SW 1271 (cell line): ENCODE measurements at places on chromosomes 2 and 18.

DNA sequence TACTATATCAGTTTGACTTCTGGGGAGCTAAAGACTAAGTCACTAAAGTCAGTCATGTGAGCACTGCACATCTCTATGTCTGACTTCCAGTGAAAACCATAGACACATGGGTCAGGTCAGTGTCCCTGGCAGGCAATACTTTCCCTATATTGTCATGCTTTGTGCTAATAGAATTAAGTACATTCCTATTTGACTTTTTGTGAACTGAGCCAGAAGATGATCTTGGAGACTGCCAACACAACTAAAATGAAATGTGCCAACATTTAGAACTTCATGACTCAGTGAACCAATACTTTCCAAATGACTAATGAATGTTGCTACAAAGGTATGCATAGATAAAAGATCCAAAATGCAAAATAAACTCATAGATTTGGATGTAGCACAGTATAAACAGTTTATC is 820.8 kb upstream of the FAM98A start:
- DNase-seq: no peak

GRCh38 chr2:199419428-199419827 is 38.3 kb downstream of the SATB2 start:
- DNase-seq: no peak

- DNase-seq: no peak
These were observed 55.3 kb upstream of the SETBP1 start for GRCh38 chr18:44625386-44625785.

DNA sequence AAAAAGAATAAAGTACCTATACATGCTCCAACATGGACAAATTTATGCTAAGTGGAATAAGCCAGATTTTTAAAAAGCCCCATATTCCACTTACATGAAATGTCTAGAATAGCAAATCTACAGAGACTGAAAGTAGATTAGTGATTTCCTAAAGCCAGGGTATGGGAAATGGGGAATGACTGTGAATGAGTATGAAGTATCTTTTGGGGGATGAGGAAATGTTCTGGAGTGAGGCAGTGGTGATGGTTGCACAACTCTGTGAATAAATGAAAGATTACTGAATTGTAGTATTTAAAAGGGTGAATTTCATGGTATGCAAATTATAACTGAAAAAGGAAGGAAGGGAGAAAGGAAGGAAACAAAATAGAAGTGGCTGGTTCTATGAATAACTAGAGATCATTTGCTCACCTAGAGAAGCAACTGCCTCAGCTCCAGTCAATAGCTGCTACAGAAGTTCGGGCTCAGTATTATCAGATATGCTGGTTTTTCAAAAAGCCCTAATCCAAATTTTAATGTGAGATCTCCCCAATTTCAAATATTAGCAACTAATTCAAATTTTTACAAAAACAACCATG is 39.3 kb downstream of the MAP3K2 start:
- DNase-seq: no peak

GRCh38 chr2:103268841-103269498 is 507.1 kb downstream of the TMEM182 start:
- DNase-seq: no peak

DNA sequence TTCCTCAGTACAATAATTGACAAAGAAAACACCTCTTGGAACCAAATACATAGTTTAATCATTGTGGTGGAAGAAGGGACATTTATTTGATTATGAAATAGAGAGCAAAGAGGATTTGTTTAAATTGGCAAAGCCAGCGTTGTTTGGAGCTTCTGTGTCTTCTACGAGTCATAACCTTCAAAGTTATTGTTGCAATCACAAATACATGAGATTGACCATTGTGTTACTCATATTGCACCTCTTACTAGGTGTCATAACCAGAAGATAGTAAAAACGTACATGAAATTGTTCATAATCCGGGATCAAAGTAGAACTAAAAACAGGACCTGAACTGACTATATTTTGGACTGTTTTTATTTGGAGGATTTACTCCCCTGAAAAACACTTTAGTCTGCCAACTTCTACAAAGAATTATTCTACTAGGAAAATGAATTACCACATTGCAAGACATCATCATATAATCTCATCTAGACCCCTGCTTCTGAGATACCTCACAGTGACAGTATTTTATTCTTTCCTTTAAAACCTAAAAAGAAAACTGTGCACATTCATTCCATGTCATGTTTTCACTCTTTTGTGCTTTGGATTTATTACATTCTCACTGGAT is 151.7 kb upstream of the KLF7 start:
- DNase-seq: no peak

DNA sequence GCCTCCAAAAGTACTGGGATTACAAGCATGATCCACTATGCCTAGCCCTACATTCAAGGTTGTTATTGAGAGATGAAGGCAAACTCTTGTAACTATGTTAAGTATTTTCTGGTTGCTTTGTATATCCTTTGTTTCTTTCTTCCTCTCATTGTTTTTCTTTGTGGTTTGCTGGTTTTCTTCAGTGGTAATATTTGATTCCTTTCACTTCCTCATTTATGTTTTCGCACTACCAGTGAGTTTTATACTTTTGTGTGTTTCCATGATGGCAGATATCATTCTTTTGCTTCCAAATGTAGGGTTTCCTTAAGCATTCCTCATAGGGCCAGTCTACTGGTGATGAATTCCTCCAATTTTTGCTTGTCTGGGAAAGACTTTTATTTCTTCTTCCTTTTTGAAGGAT is 90.2 kb downstream of the NCK2 start:
- DNase-seq: no peak

GRCh38 chr2:61543062-61543461 is 4.9 kb upstream of the XPO1 start:
- DNase-seq: no peak

DNA sequence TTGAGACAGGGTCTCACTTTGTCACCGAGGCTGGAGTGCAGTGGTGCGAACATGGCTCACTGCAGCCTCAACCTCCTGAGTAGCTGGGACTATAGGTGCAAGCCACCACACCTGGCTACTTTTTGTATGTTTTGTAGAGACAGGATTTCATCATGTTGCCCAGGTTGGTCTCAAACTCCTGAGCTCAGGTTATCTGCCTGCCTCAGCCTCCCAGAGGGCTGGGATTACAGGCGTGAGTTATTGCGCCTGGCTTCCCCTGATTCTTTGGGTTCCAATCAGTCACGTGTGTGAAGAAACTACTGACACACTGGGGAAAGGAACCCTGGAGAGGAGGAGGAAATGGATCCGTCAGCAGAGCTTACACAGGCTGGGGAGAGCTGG is 22.3 kb upstream of the RAB10 start:
- DNase-seq: no peak

GRCh38 chr2:61432990-61433389 is 37.9 kb downstream of the USP34 start:
- DNase-seq: no peak

GRCh38 chr18:65016631-65017371 is 734.0 kb upstream of the CDH7 start:
- DNase-seq: no peak

GRCh38 chr2:101047774-101048173 is 45.7 kb downstream of the RPL31 start:
- no peak for DNase-seq

DNA sequence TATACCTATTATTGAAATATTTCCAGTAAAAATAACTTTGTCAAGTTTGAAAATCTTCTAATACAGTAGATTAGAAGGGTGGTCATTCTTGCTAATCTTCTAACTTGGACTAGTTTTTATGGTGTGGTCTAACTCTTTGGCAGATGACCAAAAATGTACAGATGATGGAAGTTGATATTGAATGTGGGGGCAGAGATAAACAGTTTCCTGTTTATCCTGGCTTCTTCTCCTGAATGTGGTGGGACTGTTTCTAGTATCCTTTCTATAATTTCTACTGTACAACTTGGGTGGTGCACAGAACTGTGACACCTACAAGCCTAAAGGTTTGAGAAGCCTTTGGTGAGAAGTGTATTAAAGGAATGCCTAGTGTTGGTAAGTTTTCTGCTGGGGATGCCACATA is 178.7 kb downstream of the PDE11A start:
- DNase-seq: no peak

- no peak for DNase-seq
These were observed 10.8 kb upstream of the MAPRE2 start for GRCh38 chr18:35030277-35030989.

DNA sequence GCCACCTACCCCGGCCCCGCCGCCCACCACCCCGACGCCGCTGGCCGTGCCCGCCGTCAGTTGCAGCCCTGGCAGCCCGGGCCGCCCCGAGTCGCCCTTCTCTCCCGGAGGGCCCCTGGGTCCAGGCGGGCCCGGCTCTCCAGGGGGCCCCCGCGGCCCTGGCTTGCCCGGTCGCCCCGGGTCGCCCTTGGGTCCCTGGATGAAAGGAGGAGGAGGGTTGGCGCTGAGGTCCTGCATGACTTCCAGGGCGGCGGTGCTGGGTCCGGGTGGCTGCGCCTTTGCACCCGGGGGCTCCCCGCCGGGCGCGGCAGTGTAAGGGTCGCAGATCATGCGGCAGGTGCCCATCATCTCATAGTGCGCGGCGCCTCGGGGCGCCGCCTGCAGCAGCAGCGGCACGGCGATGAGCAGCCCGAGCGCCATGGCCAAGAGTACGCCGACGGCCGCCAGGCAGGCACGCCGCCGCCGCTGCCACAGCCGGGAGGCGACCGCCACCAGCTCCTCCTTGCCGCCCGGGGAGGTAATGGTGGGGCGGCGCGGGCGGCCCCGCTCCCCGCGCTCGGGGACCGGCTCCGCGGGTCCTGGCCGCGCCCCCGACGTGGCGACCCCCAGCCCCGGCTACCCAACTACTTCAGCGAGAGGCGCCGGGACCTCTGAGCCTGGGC is 570 bp downstream of the C1QL2 start:
- no peak for DNase-seq

GRCh38 chr2:234116010-234116409 is 65.5 kb downstream of the SPP2 start:
- DNase-seq: no peak

- no peak for DNase-seq
These were observed 191.4 kb downstream of the NYAP2 start for GRCh38 chr2:225590932-225591331.

GRCh38 chr2:88568179-88568578 is 59.1 kb downstream of the EIF2AK3 start:
- DNase-seq: no peak

- DNase-seq: no peak
These were observed 3.0 kb upstream of the TMEM37 start for GRCh38 chr2:119428488-119429224.

DNA sequence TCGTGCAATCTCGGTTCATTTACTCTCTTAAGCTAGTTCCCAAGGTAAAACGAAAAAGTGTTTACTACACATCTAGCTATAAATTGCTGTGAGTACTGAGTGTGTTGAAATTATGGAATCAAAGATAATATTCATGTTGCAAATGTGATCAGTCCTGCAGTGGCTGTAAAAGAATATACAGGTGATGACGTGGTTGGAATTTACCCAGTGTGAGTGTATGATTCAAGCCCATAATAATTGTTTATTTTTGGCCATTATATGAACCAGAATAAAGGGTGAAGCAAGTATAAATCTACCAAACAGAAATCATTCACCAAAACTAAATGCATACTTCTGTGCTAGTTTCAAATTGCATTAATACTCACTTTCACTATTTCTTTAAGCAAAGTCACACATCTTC is 1363.6 kb upstream of the CHAC2 start:
- no peak for DNase-seq
